Left lobe of liver (tissue), 2 donors: ENCODE measurements at places on chromosomes 7 and 10.

DNA sequence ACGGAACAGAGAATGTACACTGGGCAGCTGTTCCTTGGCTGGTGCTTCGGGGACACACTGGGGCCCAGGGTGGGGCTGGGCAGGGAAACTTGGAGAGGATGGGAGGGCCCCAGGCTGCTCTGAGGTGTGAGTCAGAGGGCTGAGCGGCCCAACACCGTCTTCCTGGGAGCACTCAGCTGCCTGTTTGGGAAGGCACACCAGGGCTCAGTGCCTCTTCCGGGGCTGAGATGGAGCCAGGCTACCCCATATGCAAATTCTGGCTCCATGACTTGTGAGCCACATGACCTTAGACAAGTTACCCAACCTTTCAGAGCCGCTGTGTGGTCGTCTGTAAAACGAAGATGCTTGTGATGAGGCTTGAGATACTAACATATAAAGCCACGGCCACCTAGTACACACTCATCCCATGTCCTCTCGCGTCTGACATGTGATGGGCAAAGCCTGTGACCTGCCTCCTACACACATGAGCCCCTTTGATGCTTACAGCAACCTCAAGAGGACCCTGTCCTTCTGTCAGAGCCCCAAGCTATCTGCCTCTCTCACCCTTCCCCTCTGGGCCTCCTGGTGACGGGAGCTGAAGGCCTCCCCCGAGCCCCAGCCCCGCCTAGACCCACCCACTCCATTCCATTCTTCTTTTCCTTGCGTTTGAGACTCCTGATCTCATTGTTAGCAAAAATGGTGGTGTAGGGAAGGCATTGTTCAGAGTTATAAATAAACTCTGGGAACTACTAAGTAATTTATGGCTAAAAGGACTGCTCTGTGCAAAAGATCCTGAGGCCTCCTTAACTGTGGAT lies 26.1 kb downstream of the KLRG2 start:
- DNase-seq = no peak

- no peak for DNase-seq
Measured at GRCh38 chr10:26821699-26822570, 38.8 kb downstream of the ABI1 start.

GRCh38 chr7:141227454-141227853 lies 153.6 kb downstream of the TMEM178B start:
- DNase-seq = no peak

DNA sequence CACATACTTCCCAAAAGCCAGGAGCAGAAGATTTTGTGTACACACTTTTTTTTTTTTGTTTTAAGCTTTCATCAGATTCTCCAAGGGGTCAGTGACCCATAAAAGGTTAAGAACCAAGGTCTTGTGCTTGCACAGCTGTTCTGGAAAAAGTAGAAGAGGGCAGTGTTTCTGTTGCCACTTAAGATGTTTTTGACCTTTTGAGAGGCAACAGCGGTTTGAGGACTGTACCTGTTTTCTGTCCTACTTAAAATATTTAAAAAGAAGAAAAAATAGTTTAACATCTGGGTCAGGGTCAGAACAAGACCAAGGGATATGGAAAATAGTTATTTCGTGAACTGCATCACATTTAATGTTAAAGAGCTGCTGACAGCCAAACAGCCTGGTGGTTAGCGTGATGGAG lies 32.9 kb downstream of the AUTS2 start:
- no peak for DNase-seq

DNA sequence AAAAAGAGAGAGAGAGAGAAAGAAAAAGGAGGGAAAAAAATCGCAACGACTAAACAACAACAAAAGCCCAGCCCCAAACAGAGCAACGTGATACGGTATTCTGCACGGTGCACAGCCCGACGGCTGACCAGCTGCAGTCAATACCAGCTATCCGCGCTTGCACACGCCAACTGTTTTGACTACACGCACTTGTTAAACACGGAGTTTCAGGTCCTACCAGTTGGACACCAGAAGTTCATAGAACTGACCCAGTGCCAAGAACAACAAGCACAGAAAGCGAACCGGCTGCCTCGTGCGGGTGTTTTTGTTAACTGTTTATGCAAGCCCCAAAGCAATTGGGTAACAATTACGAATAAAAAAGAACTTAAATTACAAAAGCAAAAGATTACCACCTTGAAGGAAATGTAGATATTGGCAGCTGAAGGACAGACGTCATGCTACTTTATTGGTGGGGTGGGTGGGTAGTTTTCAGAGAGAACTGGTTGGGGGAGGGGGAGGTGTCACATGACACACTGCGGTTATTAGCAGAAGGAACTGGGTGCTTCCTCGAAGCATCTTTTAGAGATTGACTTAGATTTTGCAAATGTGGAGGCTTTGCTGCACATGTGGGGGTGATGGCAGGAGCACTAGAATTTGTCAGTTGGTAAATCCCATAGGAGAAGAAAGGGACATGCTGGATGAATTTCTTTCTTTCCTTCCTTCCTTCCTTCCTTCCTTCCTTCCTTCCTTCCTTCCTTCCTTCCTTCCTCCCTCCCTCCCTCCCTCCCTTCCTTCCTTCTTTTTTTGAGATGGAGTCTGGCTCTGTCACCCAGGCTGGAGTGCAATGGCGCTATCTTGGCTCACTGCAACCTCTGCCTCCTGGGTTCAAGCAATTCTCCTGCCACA lies 110.6 kb upstream of the EFCAB10 start:
- peak; percentile 85 for DNase-seq

DNA sequence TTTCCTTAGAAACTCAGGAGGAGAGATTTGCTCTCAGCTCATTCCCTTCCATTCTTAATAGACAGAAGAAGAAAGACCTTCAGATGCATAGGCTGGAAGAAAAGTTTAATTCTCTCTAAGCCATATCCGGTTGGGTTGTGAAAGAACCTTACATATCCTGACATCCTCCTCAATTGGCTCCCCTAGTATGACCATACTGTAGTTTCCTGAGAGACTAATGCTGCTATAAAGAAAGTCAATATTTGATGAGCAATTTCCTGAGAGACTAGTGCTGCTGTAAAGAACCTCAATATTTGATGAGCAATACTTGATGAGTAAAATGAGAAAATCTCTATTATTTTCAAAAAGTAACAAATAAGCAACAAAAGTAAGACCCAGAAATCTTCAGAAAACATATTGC lies 888.5 kb upstream of the SORCS1 start:
- DNase-seq = no peak

GRCh38 chr7:159177284-159177953 lies 32.8 kb upstream of the VIPR2 start:
- DNase-seq = no peak

DNA sequence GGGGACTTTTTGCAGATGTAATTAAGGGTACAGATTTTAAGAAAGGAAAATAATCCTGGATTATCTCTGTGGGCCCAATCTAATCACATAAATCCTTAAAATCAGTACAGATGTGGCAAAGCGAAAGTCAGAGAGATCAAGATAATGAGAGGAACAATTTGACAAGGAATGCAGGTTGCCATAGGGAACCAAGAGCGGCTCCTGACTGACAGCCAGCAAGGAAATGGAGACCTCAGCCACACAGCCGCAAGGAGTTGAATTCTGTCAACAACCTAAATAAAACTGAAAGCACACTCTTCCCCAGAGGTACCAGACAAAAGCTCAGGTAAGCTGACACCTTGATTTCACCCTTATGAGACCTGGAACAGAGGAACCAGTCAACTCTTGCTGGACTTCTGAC lies 3.4 kb upstream of the PNPLA8 start:
- no peak for DNase-seq

DNA sequence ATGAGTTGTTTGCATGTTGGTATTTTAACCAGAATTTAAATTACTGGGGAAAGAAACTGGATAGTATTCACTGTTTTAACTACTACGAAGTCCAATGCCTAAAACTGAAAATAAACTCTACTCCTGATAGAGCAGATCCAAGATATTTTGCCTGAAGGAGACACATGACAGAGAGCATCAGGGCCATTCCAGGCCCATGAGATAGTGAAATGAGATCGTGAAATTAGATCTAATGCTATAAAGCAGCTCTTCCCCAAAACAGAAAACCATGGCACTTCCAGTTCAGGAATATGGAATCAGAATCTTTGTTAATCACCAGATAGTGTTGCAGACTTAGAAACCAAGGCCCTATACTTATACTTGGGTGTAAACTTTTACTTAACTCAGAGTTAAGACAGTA lies 124.3 kb upstream of the CACNA2D1 start:
- DNase-seq = no peak

GRCh38 chr7:20284003-20284770 lies 46.5 kb upstream of the ITGB8 start:
- no peak for DNase-seq

DNA sequence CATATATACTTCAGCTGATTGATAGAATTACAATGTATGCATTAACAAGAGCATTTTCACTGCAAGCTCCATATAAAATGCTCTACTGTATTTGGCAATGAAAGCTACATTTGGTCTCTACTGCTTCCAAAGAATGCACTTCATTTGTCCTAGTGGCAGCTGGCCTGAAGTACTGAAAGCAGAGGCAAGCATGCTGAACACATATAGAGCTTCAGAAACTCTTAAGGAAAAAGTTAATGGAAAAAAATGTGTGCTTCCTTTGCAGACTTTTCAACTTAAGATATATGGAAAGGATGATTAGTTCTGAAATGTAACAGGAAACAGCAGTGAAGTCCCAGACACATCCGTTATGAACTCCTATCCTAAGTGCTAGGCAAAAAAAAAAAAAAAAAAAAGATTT lies 537.1 kb upstream of the POM121L12 start:
- DNase-seq = no peak

DNA sequence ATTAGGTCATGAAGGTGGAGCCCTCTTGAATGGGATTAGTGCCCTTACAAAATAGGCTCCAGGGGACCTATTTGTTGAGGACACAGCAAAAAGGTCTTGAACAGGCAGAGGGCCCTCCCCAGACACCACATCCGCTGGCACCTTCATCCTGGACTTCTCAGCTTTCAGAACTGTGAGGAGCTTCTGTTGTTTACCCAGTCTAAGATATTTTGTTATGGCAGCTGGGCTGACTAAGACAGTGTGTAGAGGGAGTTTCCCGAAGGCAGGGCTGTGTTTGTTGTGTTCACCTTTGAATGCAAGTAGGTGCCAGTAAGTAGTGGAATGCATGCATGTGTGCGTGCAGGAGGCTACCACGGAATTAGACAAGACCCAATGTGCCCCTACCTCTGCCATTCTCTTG lies 106.7 kb downstream of the PTPRE start:
- DNase-seq = no peak

GRCh38 chr7:101580596-101580995 lies 48.5 kb downstream of the MYL10 start:
- DNase-seq = no peak

DNA sequence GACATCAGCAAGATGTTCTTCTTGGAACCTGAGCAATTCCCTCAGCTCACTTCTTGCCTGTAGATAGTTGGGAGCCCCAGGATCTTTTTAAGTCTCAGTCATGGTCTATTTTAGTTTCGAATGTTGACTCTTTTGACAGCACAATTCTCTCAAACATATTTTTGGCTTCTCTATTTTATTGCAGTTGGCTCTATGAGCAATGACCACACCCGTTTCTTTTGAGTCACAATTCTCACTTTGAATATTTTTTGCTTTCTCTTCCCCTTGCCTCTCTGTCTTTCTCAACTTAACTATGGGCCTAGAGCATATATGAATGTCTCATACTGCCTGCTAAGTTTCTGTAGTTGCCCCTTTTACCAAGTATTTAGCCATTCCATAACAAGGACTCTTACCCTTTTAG lies 222.8 kb downstream of the PTN start:
- no peak for DNase-seq

GRCh38 chr10:124224331-124225028 lies 131.1 kb upstream of the CHST15 start:
- DNase-seq = no peak

DNA sequence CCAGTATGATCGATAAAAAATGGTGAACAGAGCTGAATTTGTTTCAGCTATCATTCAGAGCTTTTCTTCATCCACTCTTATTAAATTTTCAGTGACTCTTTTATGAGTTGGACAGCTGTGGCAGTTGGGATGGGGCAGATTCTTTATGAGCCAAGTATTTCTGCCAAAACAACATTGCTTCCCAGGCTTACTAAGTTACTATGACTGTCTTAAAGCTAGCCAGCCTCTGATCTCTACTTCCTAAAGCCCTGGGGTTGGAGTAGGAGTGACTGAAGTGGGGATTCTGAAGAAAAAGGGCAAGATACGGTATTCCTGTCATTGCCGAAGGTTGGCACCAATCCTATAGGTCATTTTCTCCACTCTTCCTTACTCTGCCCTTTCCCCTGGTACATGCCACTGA lies 12.7 kb downstream of the RPP30 start:
- no peak for DNase-seq

- peak; percentile 37 for DNase-seq
Measured at GRCh38 chr7:101550641-101551541, 78.2 kb downstream of the MYL10 start.

GRCh38 chr10:5618829-5619228 lies 47.6 kb downstream of the ASB13 start:
- no peak for DNase-seq

DNA sequence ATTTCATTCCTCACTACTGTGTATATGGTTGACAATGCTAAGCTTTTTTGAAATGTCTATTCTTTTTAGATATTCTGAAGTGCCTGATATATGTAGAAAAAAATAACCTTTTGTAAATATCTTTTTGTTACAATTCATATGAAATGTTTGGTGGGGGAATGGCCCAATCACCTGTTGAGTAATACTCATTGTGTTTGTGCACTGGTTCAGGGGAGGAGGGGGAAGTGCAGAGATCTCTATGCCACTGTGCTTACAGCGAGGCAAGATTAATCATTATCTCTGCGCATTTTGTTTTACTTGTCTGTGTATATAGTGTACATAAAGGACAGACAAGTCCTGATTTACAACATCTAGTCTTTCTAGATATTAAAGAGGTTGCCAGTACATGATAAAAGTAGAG lies 25.2 kb downstream of the NUP42 start:
- no peak for DNase-seq

DNA sequence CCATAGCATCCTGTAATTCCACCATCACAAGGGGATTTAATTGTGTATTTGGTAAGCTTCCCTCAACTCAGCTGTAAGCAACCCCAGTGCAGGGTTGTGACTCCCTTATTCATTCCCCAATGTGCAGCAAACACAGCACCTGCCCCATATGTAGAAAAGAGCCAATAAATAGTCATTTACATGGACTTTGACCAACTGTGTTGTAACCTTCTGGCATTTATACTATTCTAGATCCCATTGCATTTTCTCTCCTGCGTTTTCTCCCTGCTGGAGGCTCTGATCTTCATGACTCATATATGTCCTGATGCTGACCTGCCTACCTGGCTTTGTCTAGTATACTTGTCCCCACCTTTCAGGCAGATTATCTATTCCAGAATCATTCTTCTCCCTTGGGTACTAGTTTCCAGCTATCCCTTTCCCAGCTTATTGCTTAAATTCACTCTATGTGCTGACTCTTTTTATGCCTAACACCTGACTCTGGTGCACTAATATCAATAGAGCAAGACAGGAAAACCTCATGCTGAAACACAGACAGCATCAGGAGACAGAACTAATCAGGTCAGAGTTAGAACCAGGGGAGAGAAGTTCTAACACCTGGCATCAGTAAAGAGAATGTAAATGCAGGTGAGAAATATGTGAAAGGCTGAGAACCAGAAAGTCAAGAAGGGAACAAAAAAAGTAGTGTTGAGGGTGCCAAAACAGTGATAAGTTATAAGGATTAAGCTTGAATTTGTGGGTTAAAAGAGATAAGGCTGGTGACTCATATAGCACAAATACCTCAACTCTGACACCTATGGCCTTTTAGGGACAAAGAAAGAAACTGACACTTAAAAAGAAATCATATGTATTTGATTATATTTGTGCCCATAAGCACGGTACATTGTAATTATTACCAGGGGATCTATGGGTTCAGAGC lies 402.7 kb downstream of the IPMK start:
- peak; percentile 46 for DNase-seq
